ENCODE measurements at places on chromosomes 3 and 15.

DNA sequence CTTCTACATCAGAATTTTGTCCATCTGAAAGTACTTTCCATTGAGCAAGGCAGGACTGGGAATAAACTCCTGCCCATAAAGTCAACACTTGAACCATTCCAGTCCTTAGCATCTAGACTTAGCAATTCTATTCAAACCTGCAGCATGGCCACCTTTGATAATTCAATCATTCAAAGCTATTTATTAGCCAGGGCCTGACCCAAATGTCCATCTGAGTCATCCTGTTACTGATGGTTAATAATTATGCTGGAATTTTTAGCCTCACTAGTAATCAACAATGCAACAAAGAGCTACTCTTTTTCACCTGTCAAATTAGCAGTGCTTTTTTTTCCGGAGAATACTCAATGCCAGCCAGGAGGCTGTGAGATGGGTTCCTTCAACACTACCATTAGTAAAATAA is 72.7 kb upstream of the SNRK start:
- DNase-seq = no peak

DNA sequence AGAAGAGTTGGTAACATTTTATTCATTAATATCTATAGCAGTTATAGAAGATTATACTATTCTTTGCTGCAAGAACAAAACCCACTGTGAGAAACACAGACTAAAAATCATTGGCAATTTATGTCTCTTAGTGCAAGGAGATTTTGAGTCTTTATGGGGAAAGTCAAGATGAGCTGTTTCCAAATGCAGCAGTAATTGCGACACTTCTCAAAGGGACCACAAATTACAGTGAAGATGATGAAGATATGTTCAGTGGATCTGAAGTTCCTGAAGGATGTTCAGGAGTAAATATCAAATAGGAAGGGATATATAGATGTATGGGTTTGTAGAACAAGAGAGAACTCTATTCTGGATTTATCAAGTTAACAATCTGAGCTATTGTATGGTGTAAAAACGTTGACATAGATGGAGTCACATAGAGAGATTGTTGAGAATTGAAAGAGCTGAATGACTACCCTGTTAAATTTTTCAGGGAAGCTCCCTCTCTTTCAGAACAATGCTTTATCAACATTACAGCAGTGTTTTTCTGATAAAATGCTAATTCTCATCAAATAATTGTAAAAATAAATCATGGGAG is 71.8 kb downstream of the DTWD1 start:
- no peak for DNase-seq

DNA sequence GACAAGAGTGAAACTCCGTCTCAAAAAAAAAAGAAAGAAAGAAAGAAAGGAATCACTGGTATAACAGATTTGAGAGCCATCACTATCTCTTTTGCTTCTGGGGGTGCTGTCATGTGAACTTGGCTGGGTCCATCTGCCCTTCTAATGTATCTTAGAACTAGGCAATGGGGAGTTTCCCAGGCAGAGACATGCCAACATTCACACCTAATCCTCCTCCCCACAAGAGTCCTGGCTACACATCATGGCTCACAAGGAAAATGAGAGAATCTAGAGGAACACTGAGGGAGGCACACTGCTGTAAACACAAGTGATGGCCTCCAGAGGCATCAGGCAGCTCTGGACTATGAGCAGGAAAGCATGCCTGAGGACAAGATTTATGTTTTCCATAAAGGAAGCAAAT is 67.8 kb upstream of the PPP2R3A start:
- DNase-seq = no peak

DNA sequence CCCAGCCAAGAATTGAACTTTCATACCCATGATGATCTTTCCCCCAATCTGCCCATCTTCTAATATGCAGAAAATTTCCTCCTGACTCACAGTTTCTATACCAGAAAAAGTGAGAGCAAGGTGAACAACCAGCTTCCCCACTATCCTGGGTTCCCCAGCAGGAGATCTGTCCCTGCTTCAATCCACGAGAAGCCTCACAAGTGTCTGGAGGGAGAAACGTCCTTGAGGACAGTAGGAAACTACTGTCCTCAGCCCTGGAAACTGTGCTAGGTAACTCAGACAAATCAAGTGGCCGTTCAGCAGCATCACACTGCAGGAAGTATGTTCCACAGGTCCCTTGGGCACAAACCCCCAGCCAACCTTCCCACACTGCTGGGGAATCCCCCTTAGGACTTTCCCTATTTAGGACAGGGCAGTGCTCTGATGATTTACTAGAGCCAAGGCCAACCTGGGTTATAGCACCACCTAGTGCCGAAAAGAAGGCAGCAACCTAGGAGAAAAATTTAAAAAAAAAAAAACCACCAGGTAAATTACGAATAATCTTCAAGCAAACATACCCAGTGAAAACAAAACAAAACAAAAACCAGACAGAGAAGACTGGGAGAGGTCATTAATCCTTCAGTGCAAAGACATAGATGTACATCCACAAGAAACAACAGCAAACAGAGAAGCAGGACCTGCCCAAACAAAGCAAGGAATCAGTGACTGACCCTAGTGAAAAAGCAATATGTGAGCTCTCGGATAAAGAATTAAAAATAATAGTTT is 36.0 kb downstream of the MORC1 start:
- no peak for DNase-seq
